ENCODE measurements at places on chromosomes 2 and 18.

- DNase-seq, result no peak
Observed at GRCh38 chr2:151852260-151853069, 24.2 kb upstream of the ARL5A start.

GRCh38 chr2:231687961-231688360 lies 20.4 kb upstream of the PTMA start:
- DNase-seq, result no peak

GRCh38 chr18:29874519-29875098 lies 1167.9 kb downstream of the DSC3 start:
- no peak for DNase-seq

- DNase-seq, result no peak
Observed at GRCh38 chr18:74652392-74652988, 54.8 kb downstream of the ZNF407 start.

- no peak for DNase-seq
Observed at GRCh38 chr2:137862651-137863050, 101.6 kb upstream of the HNMT start.

- DNase-seq, result no peak
Observed at GRCh38 chr2:145043399-145043834, 523.5 kb upstream of the ZEB2 start.

DNA sequence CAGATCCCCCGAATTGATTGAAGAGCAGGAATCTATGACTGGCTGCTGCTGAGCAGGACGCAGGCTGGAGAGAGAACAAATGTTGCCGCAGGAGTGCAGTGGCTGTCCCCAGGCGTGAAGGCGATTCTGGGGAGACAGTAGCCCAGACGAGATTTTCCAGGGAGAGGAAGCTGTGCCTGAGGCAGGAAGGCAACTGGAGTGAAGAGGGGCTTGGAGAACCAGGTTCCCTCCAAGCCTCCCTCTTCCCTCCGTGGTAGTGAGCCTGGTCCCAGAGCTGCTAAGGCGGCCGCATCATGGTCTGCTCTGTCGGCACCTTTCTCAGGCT lies 1.3 kb upstream of the NPPC start:
- DNase-seq, result no peak

DNA sequence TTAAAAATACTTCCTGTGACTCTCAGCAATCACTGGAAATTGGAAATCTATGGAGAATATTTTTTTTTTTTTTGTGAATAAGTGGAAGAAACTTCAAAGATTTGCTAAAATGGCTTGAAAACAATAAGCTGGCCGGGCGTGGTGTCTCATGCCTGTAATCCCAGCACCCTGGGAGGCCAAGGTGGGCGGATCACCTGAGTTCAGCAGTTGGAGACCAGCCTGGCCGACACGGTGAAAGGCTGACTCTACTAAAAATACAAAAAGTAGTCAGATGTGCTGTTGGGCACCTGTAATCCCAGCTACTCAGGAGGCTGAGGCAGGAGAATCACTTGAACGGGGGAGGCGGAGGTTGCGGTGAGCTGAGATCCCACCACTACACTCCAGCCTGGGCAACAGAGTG lies 155.5 kb upstream of the CAVIN2 start:
- no peak for DNase-seq

- DNase-seq, result no peak
Observed at GRCh38 chr2:182066400-182067087, 80.9 kb downstream of the PPP1R1C start.

DNA sequence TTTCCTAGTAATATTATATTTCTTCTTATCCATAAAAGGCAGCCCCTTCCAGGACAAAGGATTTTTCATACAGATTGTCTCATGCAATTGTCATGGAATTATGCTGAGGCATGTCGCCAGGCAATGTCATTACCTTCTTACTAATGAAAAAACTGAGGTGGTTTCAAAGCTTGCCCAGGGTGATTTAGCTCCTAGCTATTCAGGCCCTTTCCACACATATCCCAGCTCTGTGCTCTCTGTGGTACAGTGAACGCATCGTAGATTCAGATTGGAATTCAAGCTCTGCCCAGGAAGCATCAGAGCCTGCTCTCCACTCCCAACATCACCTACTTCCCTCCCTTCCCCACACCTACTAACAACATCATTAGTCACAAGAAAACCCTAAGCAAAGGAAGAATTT lies 60.1 kb downstream of the ATP8B1 start:
- no peak for DNase-seq

All from T follicular helper cell (primary cell).